Activated CD8-positive, alpha-beta T cell treated with anti-CD3 and anti-CD28 coated beads, Interleukin-2, amount 10 ng/mL, durations not matched to agents 7 days and 5 days (primary cell): ENCODE measurements at places on chromosomes 3 and 15.

- DNase-seq, result no peak
These were observed 826.2 kb downstream of the ROBO1 start for GRCh38 chr3:78941587-78941986.

DNA sequence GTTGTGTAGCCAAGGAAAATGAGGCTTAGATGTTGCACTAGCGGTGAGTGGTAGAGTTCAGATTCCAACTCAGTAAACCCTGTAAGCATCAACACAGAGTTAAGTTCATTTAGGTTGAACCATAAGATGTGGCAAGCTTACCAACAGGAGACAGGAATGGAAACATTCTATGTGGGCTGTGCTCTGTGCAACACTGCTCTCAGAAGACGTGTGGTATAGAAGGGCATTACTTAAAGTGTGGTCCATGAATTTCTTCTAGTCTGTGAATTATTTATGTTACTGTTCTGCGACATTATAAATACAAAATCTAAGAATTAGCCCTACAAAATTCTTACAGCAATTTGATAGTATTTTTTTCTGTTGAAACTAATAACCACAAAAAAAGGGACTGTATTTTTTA, 213.3 kb downstream of the GRM7 start:
- no peak for DNase-seq

DNA sequence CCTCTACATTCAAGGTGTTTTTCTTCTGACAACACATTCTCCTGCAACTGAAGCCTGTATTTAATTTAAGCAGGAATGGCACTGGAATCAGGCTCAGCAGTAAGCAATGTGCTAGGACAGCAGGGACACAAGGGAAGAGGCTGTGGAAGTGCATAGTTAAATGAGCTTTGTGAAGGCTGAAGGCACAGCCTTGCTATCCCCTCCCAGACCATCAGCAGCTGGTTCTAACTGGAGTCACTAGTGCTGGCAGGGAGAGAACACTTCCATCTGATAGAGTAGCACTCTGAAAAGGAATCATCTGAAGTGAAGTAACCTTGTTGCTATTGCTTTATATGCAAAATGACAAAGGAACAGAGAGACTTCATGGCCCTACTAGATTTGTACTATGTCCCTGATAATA, 14.7 kb downstream of the UQCC5 start:
- no peak for DNase-seq

DNA sequence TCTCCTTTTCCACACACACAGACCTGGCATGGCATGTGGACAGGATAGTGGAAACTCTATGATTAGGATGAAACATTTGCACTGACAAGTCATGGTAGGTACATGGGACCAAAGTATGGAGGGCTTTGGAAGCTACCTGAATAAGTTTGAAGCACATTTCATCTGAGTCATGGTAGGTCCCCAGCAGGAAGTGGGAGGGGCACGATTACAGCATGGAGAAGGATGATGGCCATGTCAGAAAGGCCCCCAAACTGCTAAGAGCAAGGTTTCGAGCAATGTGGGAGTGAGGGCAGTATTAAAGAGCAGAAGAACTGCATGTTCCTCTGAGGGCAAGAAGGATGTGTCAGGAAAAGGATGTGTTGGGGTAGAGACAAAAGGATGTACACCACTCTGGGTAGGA, 51.5 kb upstream of the CSTA start:
- DNase-seq, result no peak

DNA sequence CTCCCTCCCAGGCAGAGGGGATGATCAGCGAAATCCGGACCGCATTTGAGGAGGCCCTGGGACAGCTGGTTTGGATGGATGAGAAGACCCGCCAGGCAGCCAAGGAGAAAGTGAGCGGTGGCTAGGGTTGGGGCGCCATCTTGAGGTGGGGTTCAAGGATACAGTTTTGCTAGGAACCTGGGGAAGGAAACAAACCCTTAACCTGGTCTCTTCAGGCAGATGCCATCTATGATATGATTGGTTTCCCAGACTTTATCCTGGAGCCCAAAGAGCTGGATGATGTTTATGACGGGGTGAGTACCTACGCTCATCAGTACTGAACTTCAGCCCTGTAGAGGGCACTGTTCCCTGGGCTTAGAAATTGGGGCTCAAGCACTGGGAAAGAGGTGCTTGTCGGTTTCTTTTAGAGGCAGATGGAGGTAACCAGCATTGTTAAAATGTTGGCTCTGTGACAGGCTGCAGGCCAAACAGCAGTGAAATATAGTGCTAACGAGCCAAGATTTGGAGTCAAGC, 9.6 kb upstream of the PSMD2 start:
- DNase-seq, result peak; percentile 77

DNA sequence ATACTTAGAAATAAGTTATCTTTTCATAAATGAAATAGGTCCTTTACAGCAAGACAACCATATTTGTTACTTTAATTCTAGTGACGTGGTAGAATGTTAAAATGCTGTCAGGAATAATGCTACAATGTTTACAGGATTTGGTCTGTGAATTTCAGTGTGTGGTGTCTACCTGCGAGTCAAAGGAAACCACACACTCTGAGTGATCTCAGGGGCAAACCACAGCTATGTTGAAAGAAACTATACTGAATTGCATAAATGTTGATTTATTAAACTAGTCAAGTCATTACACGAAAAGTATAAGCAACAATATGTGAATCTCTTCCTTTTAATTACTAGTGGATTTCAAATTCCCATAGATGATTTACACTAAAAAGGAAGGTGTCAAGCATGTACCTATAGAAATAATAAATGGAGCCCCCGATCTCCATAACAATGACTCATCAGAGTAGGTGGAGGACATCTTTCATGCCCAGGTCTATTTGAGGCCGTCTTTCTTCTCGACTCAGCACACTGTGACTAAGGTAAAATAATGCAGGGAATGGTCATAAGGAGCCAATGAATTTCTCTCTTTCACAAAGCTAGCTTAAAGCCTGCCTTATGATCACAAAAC, 463.0 kb downstream of the ERC2 start:
- DNase-seq, result no peak

DNA sequence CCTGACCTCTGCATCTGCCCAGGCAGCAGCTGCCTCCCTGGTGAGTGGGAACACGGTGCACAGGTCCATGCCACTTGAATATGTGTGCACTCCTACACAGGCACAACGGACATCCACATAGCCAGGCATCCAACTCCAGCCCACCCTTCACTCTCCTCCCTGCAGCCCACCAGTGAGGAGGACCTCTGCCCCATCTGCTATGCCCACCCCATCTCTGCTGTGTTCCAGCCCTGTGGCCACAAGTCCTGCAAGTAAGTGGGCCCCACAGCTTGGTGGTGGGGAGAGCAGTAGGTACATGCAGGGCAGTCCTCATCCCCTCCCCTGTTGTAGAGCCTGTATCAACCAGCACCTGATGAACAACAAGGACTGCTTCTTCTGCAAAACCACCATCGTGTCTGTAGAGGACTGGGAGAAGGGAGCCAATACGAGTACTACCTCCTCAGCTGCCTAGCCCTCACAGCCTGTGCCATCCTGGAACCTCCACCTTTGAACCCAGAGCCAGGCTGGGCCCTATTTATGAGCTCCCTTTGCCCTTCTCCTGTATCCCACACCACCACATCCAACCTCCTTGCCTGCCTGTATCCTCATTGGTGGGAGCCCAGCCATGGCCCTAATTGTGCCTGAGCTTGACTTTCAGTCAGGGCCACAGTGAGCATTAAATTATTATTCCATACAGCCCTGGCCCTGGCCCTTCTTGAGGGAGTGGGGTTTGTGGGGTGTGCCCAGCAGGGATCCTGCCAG, 1.5 kb upstream of the AMIGO3 start:
- DNase-seq, result no peak

DNA sequence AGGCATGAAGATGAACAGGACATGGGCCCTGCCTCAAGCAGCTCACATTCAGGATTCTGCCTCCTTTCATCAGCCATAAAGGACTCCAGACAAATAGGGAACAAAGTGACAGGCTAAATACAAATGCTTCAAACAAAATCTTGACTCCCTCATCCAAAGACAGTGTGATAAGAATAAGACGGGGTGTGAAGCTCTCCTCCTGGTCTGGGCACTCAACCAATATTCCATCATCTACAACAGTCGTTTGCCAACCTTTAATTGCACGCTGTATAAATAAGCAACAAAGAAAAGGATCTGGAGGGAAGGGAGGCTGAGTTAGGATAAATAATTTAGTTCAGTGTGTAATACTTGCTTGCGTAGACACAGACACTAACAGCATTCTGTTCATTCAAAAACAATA, 5.4 kb downstream of the CCDC54 start:
- no peak for DNase-seq

GRCh38 chr3:69410301-69410700, 24.4 kb upstream of the FRMD4B start:
- DNase-seq, result peak; percentile 81

DNA sequence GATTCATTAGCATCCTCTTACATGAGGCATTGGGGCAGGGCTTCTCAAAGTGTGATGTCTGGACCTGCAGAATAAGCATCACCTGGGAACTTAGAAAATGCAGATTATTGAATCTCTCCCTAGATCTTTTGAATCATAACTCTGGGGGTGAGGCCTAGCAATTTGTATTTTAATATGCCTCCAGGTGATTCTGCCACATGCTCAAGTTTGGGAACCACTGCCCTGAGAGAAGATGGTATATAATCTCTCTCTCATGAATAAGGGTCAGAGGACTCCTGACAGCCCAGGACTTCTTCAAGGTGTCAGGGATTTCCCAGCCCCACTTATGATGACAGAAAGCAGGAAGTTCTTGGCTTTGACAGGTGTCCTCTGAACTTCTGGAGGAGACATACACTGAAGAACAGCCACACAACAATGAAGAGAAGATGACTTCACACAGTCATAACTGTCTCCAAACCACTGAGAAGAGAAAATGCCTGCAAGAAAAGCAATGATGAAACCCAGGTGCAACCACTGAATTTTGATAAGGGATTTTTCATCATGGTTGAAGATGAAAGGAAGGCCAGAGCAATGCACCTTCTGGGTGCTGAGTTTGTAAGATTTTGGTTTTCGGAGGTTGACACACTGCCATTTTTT, 211.9 kb upstream of the MRPL3 start:
- DNase-seq, result no peak

- DNase-seq, result no peak
These were observed 129.9 kb upstream of the SAMMSON start for GRCh38 chr3:69869643-69870042.

DNA sequence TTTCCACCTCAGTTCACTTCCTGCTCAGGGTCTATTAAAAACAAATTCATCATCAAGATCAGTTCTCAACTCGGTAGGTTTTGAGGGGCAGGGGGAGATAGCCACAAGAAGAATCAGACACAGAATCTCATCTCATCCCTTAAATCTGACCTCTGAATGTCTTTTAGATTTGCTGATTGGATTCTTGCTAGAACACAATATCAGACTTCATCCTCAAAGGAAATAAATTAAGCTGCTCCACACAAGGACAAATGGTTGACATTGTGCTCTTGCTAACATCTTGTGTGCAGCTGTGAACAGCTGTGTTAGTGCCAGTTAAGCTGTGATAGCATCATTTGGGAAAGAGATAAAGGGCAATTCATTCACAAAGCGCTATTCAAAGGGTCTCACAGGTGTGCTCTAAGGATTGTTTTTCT, 184.0 kb upstream of the ADAMTS9 start:
- DNase-seq, result no peak

GRCh38 chr3:181330257-181330656, 340.7 kb upstream of the DNAJC19 start:
- no peak for DNase-seq

DNA sequence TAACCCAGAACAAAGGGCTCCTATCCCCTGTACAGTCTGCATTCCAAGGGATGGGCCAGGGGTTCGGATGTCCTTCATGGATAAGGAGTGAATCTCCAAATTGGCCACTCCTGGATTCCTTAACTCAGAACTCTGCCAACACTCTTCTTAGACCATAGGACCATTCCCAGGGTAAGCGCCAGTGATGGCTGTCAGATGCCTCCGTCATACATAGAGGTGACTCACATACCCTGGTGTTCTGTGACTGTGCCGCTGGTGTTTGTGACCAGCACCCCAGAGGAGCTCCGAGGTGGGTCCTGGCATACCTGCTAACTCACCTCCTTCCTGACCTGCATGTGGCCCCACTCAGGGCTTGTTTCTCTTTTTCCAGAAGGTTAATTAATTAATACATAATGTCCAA, 134.7 kb downstream of the KLF13 start:
- no peak for DNase-seq

- no peak for DNase-seq
These were observed 42.1 kb downstream of the SLC6A11 start for GRCh38 chr3:10858091-10858490.

DNA sequence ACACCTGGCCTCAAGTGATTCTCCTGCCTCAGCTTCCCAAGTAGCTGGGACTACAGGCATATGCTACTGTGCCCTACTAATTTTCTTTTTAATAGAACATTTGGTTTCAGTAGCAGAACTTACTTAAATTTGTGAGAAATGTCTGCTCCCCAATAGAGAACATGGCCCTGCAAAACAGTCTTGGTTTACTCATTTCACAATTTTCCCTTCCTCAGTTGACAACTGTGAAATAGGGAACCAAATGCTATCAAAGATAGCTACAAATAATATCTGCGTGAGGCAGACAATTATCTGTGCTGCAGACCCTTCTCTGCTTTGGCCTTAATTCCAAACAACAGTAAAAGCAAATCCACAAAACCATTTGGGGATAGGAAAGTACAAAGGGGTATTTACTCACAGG, 22.6 kb downstream of the METTL6 start:
- DNase-seq, result no peak
